ENCODE measurements at places on chromosomes 12 and 14. TPM values are rescaled to one million over a fixed set of nuclear protein-coding genes. Genes with fewer than 3 reads are reported as not detected.

- no peaks in the 10 kb centered on the region for H3K4me1 ChIP-seq
- no peak for DNase-seq
- H3K36me3 ChIP-seq = no peaks in the 10 kb centered on the region
- peak overlapping the region; percentile 60 for H3K4me3 ChIP-seq
These were observed 822 bp upstream of the SOX5 start for GRCh38 chr12:23950210-23950774.

DNA sequence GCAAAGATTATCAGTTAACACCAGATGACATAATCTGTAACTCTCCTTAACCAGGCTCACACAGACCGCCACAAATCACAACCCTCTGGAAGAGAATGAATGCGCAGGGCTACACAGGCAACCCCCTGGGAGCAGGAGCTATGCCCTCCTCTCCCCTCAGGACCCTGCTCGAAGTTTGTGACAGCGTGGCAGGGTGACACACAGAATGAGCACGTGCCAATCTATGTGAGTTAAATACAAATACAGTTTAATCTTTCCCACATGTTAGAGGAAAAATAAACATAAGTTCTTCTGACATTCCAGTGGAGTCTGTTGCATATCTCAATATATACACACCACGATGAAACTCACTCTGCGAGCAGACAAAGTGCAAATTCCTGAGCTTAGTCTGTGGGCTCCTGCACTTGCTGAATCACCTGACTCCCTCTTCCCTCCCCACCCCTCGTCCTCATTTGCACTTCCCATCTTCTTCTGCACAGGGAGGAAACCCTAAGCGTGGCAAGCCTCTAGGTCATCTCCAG, 37.6 kb downstream of the BCAT1 start:
- no peak overlapping the region for H3K4me3 ChIP-seq
- no peaks in the 10 kb centered on the region for H3K27me3 ChIP-seq
- H3K36me3 ChIP-seq = no peaks in the 10 kb centered on the region
- peak; percentile 74 for DNase-seq
- peaks cover 9% of the 10 kb centered on the region for H3K4me1 ChIP-seq

DNA sequence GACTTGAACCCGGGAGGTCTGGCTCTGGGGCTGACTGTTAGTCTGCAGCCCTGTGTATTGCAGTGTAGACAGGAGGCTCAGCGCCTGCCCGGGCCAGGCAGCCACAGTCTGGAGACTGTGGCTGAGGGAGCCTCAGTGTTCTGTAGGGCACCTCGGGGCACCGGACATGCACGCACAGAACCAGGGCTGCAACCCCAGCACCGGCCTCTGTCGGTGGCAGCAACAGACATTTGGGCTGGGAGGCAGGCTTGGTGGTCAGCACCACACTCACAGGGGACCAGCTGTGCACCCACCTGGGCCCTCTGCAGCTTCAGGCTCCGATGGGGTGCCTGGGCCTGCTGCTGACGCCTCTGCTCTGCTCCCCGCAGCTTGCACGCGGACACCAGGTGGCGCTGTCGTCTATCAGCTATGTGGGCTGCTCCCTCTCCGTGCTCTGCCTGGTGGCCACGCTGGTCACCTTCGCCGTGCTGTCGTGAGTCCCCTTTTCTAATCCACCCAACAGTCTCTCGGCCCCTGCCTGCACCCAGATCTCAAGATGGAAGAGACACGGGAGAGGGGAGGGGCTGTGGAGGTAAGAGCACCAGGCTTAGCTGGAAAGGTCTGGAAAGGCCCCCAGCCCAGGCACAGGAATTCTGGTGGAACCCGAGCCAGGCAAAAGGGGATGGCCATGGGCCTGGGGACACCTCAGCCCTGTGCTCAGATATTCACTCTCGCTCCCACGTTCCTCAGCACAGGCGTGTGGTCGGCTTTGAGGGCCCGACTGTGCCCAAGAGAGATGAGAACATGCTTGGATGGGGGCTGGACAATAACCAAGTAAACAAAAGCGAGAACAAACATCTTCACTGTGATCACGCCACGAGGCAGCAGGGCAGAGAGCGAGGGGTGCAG, 151.0 kb downstream of the ADGRD1 start:
- no peaks in the 10 kb centered on the region for H3K4me1 ChIP-seq
- H3K27me3 ChIP-seq = no peaks in the 10 kb centered on the region
- H3K27ac ChIP-seq = no peak overlapping the region
- no peaks in the 10 kb centered on the region for H3K36me3 ChIP-seq

DNA sequence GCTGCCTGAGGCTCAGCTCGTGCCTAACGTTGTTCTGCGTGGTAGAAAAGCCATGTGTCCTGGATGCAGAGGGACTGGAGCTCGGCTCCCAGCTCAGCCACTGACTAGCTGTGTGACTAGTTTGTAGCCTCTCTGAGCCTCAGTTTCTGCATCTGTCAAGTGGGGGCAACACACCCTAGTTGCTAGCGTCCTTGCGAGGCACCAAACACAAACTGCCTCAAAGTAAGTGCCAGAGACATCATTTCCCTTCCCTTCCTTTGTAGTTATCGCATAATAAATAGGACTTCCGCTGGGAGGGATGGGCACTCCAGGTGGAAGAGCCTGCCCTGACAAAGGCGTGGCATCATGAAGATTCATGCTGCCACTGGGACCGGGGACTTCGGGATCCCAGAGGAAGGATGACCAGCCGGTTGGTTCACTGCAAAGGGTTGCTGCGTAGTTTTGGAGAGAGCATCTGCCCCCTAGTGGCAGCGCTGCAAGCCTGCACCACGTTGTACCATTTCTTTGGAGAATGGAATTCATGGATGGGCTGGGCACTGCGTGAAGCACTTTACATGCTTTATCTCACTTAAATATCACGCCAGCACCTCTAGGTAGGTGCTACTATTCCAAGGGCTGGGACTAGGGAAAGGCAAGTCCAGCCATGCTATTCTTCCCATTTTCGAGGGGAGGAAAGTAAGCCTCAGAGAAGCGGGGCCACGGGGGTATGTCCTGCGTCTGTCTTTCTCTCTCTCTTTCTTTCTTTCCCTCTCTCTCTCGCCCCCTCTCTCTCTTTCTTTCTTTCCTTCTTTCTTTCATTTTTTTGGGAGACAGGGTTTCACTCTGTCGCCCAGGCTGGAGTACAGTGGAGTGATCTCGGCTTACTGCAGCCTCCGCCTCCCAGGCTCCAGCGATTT, 4.6 kb downstream of the CCDC197 start:
- H3K27me3 ChIP-seq = peaks cover 7% of the 10 kb centered on the region
- H3K27ac ChIP-seq = no peak overlapping the region
- no peaks in the 10 kb centered on the region for H3K36me3 ChIP-seq
- H3K4me3 ChIP-seq = no peak overlapping the region
- peak; percentile 71 for DNase-seq
- no peaks in the 10 kb centered on the region for H3K4me1 ChIP-seq

The HPD gene
- 0.26 TPM for total RNA-seq

- no peak overlapping the region for H3K4me3 ChIP-seq
- H3K27me3 ChIP-seq = no peaks in the 10 kb centered on the region
- no peak overlapping the region for H3K27ac ChIP-seq
- H3K4me1 ChIP-seq = no peaks in the 10 kb centered on the region
These were observed 7.9 kb downstream of the GABARAPL1 start for GRCh38 chr12:10220398-10221077.

DNA sequence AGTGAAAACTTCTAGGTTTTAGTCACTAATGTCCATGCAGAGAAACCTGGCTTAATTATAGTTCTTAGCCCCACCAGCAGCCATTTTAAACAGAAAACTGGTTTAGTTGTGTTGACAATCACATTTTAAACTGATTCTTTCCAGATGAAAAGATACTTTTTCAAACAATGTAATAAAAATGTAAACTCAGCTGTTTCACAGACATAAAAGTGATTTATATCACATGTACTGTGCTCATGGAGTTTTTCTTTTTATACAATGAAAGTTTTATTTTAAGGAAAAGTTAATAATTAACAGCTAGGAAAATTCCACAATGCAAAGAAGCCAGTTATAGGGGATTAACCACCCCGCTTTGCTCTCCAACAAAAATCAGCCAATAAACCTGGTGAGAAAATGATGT, 129.7 kb downstream of the PAX9 start:
- no peaks in the 10 kb centered on the region for H3K4me1 ChIP-seq
- H3K27me3 ChIP-seq = no peaks in the 10 kb centered on the region
- H3K4me3 ChIP-seq = no peak overlapping the region
- no peaks in the 10 kb centered on the region for H3K36me3 ChIP-seq
- no peak overlapping the region for H3K27ac ChIP-seq

DNA sequence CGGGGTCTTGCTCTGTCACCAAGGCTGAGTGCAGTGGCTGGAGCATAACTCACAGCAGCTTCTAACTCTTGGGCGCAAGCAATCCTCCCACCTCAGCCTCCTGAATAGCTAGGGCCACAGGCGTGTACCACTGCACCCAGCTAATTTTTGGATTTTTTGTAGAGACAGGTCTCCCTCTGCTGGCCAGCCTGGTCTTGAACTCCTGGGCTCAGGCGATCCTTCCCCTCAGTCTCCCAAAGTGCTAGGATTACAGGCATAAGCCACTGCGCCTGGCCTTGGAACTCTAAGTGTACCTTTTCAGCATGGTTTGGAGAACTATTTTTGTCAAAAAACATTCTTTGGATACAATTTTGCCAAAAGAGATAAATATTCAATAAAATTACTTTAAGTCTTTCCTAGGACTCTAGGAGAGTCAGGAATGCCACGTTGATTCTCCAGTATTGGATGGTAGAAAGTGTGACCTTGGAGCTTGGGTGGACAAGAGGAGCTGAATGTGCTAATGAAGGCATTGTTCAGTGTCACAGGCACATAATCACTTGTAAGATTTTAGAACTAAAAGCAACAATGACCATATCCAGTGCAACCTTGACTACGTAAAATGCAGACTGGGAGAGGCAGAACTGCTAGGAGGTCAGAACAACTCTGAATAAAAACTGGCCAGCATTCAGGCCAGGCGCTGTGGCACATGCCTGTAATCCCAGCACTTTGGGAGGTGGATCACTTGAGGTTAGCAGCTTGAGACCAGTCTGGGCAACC, 2.8 kb downstream of the SRSF9 start:
- DNase-seq = peak; percentile 52
- H3K4me1 ChIP-seq = peaks cover 5% of the 10 kb centered on the region
- H3K27ac ChIP-seq = no peak overlapping the region
- H3K36me3 ChIP-seq = peaks cover 18% of the 10 kb centered on the region
- no peaks in the 10 kb centered on the region for H3K27me3 ChIP-seq

The TECPR2 gene
- 17.8 TPM for total RNA-seq

The KLHDC1 gene
- total RNA-seq = 5.4 TPM

DNA sequence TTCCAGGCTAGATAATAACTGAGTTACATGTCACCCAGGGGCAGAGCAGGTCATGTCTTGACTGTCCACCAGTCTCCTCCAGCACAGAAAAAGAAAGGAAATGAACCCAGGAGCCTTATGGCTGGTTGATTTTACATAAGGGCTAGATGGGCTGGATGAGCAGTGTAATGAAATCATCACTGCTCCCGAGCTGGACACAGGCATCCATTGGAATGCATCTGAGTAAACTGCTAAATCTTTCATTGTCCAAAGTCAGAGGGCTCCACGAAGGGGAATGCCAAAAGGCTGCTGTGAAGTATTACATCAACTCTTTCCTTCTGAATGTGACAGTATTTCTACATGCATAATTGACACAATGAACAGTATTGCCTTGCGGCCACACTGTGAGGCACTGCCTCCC, 30.1 kb upstream of the TSPAN11 start:
- H3K27ac ChIP-seq = no peak overlapping the region
- DNase-seq = peak; percentile 45
- no peaks in the 10 kb centered on the region for H3K36me3 ChIP-seq
- H3K4me3 ChIP-seq = no peak overlapping the region

- H3K27ac ChIP-seq = no peak overlapping the region
- no peaks in the 10 kb centered on the region for H3K36me3 ChIP-seq
- no peak for DNase-seq
- no peak overlapping the region for H3K4me3 ChIP-seq
- H3K27me3 ChIP-seq = no peaks in the 10 kb centered on the region
These were observed 1097.3 kb upstream of the FLRT2 start for GRCh38 chr14:84432676-84433075.

Data from fibroblast of lung (primary cell).